Kidney capillary endothelial cell (primary cell): ENCODE measurements at places on chromosomes 11 and 22.

GRCh38 chr11:129598378-129598777 lies 217.3 kb upstream of the TMEM45B start:
- no peak for DNase-seq

DNA sequence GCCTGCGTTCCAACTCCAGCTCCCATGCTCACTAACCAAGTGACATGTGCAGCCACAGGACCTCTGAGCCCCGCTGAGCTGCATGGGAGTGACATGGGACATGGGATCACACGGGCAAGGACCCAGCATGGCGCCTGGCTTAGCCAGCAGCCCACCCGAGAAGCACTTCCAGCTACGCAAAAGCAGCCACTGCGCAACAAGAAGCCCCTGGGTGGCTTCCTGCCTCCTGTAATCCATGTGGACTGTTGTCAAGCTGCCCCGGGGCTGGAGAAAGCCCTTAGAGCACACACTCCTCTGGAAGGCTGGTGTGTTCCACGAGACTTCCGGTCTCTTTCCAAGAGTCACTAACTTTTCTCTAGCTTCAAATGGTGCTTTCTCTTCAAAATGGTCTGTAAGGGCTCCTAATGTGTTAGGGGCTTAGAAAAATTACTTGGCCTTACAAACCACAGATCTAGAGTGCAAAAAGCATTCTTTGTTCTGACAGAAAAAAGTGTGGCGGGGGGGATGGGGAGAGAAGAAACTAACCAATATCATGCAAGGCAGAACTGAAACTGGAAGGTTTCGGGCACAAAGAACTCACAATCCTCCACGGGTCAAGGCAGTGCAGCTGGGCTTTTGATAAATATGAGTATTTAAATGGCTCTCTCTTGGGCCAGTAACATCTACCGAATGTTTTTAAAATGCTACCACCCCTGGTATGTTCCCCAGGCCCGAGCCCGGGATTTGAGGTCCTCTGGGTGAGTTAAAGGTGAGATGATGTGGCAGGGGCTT lies 5.5 kb downstream of the C11orf24 start:
- no peak for DNase-seq

DNA sequence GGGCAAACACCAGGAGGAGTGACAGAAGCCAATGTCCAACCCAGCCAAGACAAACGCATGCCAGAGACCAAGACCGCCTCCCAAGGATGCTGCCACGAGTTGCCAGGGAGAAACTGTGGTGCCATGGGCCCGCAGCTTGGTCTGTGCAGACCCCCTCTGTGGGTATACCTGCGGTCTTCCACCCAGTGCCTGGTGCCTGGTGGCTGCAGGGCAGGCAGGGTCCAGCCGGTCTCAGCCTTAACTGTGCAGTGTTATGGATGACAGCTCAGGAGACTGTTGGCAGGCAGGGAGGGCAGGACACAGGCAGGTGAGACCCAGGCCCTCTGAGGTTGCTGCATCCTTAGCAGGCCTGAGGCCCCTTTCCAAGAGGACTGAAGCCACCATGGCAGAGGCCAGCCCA lies 97.9 kb downstream of the MED15 start:
- DNase-seq: no peak

DNA sequence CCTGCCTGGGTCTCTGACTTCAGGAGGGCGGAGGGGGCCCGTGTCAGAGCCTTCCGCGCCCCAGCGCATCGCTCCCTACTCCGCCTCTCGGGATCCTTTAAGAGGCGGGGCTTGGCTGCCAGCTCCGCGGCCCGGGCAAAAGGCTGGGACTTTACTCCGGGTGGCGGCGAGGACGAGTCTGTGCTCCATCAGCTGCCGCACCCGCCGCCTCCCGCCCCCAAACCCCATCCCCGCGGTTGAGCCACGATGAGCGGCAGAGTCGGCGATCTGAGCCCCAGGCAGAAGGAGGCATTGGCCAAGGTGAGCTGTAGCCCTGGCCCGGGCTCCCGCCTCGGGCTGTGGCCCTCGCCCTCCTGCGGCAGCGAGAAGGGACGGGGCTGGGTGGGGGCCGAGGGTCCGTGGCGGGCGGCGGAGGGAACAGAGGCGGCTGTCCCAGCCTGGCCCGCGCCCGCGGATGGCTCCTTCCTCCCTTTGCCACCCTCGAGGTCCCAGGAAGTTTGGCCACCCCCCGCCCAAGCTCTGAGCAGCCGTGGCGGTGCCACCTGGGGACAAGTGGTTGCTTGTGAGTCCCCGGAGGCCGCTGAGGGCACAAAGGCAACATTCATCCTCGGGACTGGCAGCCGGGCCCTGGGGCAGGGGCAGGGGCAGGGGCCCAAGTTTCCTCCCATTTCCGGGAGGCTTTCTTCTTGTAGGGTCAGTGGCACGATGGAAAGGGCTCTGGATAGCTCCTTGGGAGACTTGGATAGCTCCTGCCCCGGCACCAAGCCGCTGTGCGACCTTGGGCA lies at the start of gene SEC14L2:
Gene SEC14L2, plus strand, starts transcription at position 148 of the 785 bp plus-strand sequence. Its CDS starts 99 bp downstream, at position 247.
- no peak for DNase-seq

GRCh38 chr11:8642196-8642841 lies 40.1 kb downstream of the TRIM66 start:
- DNase-seq: no peak

DNA sequence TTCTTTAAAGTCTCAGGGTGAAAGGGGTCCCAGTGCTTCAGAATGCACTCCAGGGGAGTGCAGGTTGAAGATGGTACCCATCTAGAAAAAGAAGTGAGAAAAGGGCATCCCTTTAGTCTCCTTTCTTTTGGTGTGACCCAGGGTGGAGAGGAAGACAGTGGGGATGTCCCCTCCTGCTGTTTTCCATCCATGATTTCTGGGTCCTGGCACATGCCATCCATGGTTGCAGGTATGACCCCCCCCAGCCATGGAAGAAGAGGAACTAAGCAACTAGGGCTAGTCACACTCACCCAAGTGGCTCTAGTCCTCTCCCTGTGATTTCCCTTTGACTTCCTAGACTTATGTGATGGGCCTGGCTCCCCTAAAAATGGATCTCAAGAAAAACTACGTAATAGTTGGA lies 15.9 kb upstream of the EI24 start:
- no peak for DNase-seq

DNA sequence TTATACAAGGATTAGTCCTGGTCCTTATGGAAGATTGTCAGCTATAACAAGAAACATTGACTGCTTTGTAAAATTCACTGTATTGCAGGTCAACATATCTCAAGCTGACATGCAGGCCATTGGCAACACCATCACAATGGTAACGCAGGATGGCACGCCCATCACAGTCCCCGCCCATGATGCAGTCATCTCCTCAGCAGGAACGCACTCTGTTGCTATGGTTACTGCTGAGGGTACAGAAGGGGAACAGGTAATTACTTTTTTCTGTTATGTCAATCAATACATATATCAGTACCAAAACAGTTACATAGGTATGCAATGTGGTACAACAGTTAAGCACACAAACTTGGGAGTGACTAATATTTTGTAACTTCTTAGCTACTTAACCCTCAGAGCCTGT lies 55.3 kb downstream of the ZNF143 start:
- no peak for DNase-seq

GRCh38 chr22:24416095-24416494 lies 11.3 kb upstream of the ADORA2A start:
- no peak for DNase-seq

DNA sequence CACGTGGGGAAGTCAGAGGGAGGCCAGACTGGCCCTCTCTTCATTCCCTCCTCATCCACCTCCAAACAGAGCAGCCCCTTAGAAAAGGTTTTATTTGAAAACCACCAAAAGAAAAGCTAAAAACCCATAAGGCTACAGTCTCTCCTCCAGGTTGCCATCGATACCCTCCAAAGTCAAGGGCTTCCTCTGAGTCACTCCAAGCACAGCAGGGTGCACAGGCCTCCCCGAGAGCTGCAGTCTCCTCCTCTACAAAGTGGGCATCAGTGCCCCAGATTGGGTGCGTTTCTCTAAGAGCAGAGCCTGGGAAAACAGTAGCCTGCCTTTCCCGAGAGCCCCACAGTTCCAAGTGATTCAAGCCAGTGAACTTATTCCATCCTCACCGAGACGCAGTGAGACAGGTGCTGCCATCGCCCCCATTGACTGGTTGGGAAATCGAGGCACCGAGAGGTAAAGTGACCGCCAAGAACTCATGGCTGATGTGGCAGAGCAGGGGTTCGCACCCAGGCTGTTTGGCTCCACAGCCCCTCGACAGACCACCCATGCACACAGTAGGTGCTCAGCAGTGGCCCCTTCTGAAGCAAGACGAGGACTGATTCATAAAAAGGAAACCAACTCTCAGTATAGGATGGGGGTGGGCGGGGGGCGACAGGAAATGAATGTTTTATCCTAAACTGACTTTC lies 91.7 kb upstream of the SHISAL1 start:
- no peak for DNase-seq

GRCh38 chr22:38712486-38713207 lies 6.9 kb downstream of the GTPBP1 start:
- no peak for DNase-seq

DNA sequence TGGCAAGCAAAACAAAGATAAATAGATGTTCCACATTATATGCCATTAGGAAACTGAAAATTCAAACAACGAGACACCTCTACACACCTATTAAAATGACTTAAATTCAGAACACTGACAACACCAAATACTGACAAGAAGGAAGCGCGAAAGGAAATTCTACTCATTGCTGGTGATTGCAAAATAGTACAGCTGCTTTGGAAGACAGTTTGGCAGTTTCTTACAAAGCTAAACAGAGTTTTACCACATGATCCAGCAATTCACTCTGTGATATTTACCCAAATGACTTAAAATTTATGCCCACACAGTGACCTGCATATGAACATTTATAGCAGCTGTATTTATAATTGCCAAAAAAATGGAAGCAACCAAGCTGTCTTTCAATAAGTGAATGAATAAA lies 232.6 kb downstream of the CASP12 start:
- no peak for DNase-seq

DNA sequence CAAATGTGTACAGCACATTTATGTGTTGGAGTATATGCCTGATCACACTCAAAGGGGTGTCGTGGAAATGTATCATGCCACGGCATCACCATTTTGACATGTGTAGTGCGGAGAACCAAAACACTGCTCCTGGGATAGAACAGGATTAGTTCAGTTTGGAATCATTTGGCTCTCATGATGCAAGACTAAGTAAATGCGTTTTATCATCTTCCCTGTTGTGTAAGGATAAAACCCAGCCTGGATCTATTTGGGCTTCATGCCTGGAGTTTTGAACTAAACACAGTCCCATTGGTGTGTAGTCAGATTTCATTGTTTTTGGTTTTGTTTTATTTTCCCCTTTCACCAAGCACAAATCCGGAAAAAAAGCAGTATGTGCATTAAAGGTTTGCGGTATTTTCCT lies 574.3 kb downstream of the NTM start:
- no peak for DNase-seq

DNA sequence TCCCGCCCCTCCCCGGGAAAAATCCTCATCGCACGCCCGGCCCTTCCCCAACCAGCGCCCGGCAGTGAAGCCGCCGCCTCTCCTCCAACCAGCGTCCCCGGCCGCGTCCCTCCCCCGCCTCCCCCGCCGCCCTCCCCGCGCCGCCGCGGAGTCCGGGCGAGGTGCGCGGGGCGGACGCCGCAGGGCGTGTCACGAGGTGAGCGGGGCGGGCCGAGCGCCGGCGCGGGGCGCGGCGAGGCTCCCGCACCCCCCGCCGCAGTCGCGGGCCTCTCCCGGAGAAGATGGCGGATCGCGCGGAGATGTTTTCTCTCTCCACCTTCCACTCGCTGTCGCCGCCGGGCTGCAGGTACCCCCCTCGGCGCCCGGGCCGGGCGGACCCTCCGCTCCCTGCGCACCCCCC lies at the start of gene MAPK8IP2:
Gene MAPK8IP2, plus strand, starts transcription at position 256 of the 400 bp plus-strand sequence. Its CDS starts 26 bp downstream, at position 282.
- no peak for DNase-seq

GRCh38 chr11:126694065-126694625 lies 306.4 kb downstream of the KIRREL3 start:
- DNase-seq: no peak

DNA sequence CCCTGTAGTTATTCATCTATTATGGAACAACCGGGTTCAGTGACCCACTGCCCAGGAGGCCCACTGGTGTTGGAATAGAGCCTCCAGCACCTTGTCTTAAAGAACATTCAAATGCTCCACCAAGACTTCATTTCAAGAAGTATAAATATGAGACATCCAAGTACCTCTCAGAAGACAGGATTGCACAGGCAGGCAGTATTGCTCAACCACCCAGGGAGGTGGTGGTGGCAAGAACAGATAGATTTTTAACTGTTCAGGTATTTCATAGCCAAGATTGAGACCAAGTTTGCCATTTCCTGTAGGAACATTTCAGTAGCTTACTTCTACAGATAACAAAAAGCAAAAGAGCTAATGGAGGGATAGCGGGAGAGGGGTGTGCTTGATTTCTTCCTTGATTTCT lies 78.7 kb downstream of the COMMD9 start:
- DNase-seq: no peak

GRCh38 chr11:71500601-71501021 lies 26.5 kb upstream of the KRTAP5-7 start:
- DNase-seq: no peak

DNA sequence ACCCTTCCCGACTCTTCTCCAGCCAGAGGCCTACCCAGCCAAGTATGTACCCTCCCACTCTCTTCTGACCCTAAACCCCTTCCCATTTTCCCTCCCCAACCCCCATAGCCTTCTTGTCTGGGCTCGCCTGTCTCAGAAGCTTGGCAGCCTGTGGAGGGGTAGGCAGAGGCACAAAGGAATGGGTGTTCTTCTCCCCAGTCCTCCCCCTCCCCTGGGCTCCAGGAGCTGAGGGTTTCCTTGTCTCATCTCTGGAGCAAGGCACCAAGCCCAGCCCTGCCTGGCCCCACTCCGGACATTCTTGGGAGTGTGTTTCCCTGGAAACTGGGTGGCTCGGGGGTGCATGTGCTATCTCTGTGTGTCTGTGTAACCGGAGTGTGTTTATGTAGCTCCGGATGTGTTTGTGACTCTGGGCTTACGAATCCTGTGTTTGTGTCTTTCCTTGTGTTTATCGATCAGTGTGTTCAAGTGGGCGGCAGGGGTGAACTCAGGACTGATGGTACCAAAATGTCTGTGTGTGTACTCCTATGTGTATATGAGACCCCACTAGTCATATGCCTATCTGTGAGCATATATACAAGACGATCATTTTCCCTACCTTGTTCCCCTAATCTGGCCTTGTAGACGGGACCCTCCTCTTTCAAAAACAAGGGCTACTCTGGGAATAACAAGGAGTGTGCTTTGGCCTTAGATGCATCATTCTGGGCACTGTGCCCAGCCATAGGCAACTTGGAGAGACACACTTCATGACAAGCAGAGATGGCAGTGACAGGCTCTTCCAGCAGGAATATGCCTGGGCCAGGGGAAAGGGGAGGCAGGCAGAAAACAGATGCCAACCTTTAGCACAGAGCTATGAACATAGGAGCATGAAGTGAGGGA lies 10.9 kb downstream of the PHLDB1 start:
- DNase-seq: peak; percentile 93
